ENCODE measurements at places on chromosomes 12 and 14.

DNA sequence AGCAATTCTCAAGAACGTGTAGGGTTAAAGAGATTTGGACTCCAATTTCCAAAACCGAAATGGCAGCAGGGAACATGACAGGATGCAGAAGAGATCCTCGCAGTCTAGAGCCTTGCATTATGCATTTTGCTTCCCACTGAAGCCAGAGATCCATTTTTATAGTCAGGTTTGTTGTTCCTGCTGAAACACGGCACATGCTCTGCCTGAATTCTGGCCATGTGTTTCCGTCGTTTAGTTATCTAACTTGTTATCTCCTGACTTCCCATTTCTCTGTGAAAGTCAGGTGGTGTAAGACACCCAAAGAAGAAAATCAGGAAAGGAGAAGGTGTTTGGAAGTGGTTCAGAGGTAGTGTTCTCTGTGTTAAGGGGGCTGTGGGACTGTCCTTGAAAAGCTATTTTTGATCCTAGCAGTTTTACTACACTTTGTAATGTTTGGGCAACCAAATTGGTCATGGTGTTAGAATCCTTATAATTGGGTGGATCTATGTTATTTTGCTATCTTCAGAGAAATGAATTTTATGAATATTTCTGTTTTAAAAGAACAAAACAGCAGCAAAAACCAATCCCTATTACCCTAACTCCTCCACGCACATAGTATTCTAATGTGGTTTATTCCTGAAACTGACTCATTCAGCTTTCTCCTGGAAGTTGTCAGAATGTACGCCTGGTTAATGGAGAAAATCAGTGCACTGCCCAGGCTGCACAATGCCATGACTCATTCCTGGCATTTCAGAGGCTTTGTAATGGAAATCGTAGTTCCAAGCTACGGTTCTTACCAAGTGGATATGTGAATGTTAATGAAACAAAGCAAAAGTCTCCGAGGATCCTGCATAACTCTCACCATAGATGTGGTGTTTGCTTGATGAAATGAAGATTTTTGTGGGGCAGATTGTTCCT is 110.1 kb downstream of the SAMD4A start:
- H3K27me3 ChIP-seq, result no peaks in the 10 kb centered on the region
- DNase-seq, result no peak
- peaks cover 20% of the 10 kb centered on the region for H3K4me1 ChIP-seq
- H3K27ac ChIP-seq, result no peak overlapping the region

DNA sequence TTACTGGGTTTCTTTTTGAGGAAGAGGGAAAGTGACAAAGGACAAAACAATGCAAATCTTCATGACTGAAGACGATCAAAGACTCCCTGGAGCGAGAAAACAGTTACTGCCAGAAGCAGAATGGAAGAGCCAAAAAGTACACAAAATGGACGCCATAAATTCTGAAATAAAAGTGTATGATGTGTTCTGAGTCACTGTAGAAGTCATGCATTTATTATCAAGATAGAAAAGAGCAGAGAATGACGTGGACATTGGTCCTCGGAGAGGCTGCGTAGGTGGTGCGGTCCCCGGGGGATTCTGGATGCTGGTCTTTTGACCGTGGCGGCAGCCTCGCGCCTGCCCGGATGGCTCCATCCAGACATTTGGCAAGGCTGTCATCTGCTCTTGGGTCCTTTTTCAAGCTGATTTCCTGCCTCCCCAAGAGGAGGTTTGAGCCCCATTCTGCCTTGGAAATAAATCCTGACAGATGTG is 52.8 kb downstream of the C14orf132 start:
- peaks cover 10% of the 10 kb centered on the region for H3K27me3 ChIP-seq
- no peaks in the 10 kb centered on the region for H3K36me3 ChIP-seq
- no peak overlapping the region for H3K27ac ChIP-seq
- no peak overlapping the region for H3K4me3 ChIP-seq

DNA sequence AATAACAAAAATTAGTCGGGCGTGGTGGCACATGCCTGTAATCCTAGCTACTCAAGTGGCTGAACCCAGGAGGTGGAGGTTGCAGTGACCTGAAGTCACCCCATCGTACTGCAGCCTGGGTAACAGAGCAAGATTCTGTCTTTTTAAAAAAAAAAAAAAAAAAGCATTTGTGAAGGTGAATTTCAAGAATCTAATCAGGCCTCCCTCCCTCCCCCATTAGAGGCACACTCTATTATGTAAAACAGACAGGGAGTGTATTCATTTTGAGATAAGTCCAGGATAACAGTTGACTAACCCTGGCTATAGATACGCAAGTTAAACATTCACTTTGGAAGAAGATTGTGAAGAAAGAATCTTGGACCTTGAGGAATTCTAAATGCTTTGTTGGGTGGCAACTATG is 2.9 kb downstream of the RESF1 start:
- H3K4me1 ChIP-seq, result peaks cover 36% of the 10 kb centered on the region
- H3K27me3 ChIP-seq, result no peaks in the 10 kb centered on the region
- no peaks in the 10 kb centered on the region for H3K36me3 ChIP-seq
- H3K4me3 ChIP-seq, result no peak overlapping the region
- DNase-seq, result no peak
- H3K27ac ChIP-seq, result no peak overlapping the region

DNA sequence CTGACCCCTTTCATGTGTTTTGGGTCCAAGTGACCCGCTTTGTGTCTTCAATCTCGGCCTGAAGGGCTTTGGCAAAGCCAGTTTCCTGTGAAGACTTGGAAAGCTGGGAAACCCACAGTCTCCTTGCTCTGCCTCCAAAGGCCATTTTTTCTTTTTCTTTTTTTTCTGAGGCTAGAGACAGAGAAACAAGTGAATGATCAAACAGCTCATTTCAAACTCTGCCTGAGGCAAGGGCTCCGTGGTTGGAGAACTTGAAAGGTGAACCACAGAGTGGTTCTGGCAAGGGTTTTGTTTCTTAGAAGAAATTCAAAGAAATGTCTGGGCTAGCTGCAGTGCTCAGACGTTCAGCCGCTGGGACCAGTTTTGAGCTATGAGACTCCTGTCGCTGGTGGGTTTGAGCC is 62.7 kb downstream of the ERH start:
- peaks cover 7% of the 10 kb centered on the region for H3K27me3 ChIP-seq
- no peaks in the 10 kb centered on the region for H3K4me1 ChIP-seq
- H3K27ac ChIP-seq, result no peak overlapping the region
- H3K36me3 ChIP-seq, result no peaks in the 10 kb centered on the region

DNA sequence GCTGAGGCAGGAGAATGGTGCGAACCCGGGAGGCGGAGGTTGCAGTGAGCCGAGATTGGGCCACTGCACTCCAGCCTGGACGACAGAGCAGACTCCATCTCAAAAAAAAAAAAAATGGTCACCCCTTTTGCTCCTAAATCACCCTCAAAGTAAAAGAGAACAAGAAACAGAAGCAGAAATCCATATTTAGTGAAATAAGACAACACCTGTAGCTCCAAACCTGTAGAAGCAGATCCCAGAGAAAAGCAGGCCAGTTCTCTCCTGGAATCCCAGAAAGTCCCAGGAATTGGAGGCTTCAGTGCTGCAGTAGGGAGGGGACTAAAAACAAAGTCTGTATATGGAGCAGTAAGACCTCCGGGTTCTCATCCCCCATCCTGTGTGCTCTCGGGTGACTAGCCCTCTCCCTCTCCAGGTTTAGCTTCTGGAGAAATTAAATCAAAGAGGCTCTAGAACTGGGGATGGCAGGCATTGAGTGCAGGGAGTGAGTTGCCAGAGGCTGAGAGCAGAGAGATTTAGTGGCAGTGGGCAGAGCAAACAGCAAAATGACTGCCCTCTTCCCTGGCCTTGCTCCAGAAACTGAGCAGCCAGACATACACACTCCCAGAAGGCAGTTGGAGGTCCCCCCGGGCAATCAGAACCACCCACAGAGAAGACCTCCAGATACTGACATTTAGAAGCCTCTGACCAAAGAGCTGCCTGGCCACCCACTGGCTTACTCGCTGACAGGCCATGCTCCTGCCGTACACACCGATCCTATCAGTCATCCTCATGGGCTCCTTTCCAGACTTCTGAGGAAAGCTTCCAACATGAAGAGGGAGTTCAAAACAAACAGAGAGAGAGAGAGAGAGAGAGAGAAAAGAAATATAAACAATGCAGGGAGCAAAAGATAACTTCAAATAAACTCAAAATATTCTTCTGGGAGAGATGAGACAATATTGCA is 6.3 kb upstream of the MLXIP start:
- no peak for DNase-seq
- H3K27me3 ChIP-seq, result no peaks in the 10 kb centered on the region
- no peak overlapping the region for H3K4me3 ChIP-seq
- no peaks in the 10 kb centered on the region for H3K36me3 ChIP-seq

- no peak within 1 kb of the TSS for H3K27ac ChIP-seq
- H3K27me3 ChIP-seq, result peaks cover 56% of the 10 kb centered on the region
- H3K4me3 ChIP-seq, result no peak within 1 kb of the TSS
- DNase-seq, result no peak
- H3K36me3 ChIP-seq, result no peaks in the 10 kb centered on the region
These were observed at the start of gene AQP5 for GRCh38 chr12:49961111-49961922. Gene AQP5, plus strand, starts transcription at chr12:49961872. Its CDS starts 146 bp downstream, at chr12:49962018.

DNA sequence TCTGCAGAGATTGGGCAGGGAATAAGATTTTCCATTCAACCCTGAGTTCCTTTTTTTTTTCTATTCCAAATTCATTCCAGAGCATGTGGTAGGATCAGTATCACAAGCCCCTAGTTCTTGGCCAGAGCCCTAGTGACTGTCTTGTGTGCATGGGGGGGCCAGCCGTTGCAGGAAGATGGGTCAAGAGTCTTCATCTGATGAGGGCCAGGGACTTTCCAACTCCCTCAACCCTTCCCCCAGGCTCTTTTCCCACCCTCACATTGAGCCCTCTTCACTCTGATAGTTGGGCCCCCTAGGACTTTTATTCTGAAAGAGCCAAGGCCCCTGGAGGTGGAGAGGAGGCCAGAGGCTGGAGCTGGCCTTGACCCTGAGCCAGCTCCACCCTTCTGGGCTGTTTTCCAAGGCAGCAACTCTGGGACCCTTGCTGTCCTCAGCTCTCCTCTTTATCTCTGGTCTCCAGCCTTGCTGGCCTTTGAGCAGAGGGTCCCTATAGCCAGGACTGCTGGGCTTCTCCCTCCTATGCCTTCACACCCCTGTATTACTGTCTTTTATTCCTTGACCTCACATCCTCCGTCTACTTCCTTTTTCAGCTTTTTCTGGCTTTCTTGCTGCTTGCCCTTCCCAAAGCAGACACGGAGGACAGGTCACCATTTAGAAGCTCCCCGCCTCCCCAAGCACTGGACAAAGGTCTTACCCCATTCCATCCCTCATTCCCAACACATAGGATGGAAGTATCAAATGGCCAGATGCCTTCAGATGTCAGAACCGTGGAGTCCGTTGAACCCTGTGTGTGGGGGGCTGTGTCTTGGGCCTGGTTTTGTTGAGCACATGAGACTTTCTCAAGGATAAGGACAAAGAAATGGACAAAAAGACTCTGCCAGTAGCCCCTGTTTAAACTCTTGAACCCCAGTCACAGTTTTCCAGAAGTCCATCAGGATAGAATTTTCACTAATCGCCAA is 5.6 kb downstream of the RBP5 start:
- H3K27ac ChIP-seq, result peak overlapping the region; percentile 77
- peaks cover 3% of the 10 kb centered on the region for H3K36me3 ChIP-seq
- peaks cover 74% of the 10 kb centered on the region for H3K4me1 ChIP-seq
- H3K27me3 ChIP-seq, result no peaks in the 10 kb centered on the region

DNA sequence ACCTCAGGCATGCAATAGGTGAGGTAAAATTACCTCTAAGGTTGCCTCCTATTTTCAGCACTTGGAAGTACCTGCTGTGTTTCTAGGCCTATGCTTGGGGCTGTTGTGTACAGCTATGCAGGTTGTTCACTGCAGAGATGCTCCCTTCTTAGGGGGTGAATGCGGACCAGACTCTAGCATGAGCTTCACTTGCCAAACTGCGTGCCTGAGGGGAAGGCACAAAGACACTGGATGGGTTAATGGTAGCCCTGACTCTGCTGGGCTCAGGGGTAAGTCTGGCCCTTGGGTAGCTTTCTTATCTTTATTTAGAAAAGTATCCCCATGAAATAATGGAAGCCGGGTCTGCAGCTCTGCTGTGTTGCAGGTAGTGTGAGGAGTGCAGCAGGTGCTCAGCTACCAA is 35.7 kb downstream of the B4GALNT3 start:
- H3K27me3 ChIP-seq, result no peaks in the 10 kb centered on the region
- no peak overlapping the region for H3K4me3 ChIP-seq
- no peak for DNase-seq

- H3K4me1 ChIP-seq, result no peaks in the 10 kb centered on the region
- no peak for DNase-seq
- H3K27ac ChIP-seq, result no peak overlapping the region
These were observed 35.6 kb downstream of the UBE3B start for GRCh38 chr12:109513051-109513450.

DNA sequence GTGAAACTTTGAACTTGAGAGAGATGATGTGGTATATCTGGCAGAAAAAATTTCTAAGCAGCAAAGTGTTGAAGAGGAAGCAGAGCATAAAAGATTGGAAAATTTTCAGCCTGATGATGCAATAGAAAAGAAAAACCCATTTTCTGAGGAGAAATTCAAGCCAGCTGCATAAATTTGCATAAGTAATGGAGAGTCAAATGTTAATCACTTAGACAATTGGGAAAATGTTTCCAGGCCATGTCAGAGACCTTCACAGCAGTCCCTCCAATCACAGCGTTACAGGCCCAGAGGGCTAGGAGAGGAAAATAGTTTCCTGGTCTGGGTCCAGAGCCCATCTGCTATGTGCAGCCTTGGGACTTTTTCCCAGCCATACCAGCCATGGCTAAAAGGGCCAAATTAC is 469.0 kb upstream of the FOXG1 start:
- H3K27me3 ChIP-seq, result no peaks in the 10 kb centered on the region
- no peak for DNase-seq
- H3K4me3 ChIP-seq, result no peak overlapping the region
- no peak overlapping the region for H3K27ac ChIP-seq
- H3K36me3 ChIP-seq, result no peaks in the 10 kb centered on the region
- H3K4me1 ChIP-seq, result no peaks in the 10 kb centered on the region

DNA sequence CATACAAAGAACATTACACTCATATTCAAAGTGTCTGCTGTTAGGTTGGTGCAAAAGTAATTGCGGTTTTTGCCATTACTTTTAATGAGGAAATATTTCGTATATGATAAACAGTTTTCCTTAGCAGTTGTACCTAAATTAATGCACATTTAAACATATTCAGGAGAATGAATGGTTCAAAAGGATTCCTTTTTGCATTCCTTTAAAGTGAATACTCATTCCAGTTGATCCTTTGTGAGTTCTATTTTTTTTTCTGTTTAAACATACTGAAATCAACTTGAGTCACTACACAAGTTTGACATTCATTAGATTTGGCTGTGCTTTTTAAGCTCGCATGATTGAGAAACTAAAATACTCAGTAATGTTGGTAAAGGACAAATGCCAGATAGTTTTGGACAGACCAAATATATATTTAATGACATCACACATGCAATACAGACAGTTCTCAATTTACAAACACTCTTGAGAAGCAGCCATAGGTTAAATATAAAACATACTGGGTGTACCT is 13.8 kb upstream of the SLC38A2 start:
- H3K27ac ChIP-seq, result peak overlapping the region; percentile 98
- H3K4me3 ChIP-seq, result no peak overlapping the region
- no peaks in the 10 kb centered on the region for H3K27me3 ChIP-seq
- DNase-seq, result peak; percentile 94

DNA sequence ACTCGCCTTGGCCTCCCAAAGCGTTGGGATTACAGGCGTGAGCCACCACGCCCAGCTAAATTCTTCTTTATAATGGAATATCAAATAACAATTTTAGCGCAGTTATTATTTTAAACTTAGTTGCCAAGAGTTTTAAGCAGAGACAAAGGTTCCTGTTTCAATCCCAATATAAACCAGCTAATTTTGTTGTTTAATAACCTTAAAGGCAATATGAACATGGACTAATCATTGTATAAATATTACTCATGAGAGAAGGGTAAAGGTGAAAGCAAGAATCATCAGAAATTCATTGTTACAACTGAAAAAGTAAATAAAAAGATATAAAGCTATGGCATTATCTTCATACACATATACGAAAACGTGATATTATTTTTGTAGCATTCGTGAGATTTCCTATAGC is 8.2 kb downstream of the DTD2 start:
- no peak overlapping the region for H3K27ac ChIP-seq
- no peak overlapping the region for H3K4me3 ChIP-seq
- DNase-seq, result no peak
- peaks cover 19% of the 10 kb centered on the region for H3K36me3 ChIP-seq
- no peaks in the 10 kb centered on the region for H3K4me1 ChIP-seq

Data from HepG2 (cell line).